Cortex of kidney (tissue), 1 donor: ENCODE measurements at places on chromosomes 4 and X.

GRCh38 chrX:118566359-118566758 is 70.7 kb downstream of the DOCK11 start:
- DNase-seq = no peak

DNA sequence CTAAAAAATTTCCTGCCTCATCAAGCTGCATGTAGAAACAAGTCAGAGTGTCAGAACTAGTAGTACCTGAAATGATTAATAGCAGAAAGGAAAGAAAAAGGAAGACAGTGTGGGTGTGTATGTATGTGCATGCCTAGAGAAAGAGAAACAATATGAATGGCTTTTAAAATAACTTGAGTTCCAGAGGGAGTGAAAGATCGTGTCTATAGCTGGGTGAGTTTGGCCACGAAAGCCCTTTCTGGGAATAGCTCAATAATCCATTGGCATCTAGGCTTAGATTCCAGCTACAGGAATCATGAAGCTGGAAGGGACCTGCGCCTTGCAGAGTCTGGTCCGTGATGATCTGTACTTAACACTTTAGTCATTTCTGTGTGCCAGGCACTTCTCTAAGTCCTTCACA is 195.6 kb downstream of the RAPGEF2 start:
- DNase-seq = no peak

GRCh38 chrX:5290635-5291034 is 938.0 kb downstream of the NLGN4X start:
- no peak for DNase-seq

DNA sequence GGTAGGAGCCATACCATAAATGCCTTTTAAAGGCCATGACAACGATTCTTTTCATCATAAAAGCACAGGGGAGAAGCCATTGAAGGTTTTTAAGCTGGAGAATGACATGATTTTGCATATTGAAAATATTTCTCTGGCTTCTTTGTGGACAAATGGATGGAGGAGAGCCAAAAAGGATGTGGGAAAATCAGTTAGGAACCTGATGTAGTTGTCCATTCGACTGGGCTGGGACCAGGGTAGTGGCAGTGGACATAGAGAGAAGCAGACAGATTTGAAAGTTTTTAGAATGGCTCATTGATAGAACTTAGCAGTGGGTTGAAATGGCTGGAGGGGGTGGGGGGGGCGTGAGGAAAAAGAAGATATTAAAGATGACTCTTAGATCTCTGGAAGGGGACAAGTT is 19.7 kb upstream of the MSN start:
- no peak for DNase-seq

GRCh38 chr4:94536049-94536448 is 84.3 kb downstream of the PDLIM5 start:
- DNase-seq = no peak

DNA sequence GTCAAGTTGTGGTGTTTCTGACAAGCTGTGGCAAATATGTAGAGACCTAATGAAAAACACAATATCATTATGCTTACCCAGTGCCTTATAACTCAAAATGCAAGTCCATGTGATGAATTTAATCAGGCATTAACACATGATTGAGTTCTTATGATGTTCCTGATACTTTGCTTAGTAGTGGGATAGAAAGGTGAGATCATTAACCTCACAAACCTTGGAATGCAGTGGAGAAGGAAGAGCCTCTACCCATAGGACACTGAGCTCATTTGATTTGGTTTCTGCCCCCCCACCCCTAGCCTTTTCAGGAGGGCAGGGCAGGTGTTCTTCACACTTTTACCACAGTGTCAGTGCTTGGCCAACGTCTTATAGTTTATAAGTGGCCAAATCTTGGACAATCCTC is 683.6 kb upstream of the CPEB2 start:
- no peak for DNase-seq

DNA sequence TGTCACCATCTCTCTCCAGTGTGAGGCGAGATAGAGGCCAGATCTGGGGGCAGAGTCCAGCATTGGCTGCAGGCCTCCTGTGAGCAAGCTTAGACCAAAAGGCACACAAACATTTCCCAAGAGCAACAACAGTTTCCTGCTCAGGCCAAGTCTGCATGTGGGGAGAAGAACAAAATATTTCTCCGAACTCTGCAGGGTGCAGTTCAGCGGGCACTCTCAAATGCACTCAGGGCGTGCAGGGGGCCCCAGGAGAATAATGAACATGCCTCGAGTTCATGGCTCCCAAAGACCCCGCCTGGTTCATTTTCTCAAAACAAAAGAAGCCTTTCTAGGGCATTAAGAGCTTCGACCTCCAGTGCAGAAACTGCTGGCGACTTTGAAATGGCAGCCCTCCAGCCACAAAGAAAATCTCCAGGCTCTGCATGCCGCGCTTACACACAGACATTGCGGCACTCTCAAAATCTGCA is 57.8 kb upstream of the HELT start:
- no peak for DNase-seq

- DNase-seq = no peak
Measured at GRCh38 chrX:118355225-118355920, 9.5 kb downstream of the WDR44 start.

- DNase-seq = no peak
Measured at GRCh38 chr4:16693641-16694040, 204.8 kb downstream of the LDB2 start.

DNA sequence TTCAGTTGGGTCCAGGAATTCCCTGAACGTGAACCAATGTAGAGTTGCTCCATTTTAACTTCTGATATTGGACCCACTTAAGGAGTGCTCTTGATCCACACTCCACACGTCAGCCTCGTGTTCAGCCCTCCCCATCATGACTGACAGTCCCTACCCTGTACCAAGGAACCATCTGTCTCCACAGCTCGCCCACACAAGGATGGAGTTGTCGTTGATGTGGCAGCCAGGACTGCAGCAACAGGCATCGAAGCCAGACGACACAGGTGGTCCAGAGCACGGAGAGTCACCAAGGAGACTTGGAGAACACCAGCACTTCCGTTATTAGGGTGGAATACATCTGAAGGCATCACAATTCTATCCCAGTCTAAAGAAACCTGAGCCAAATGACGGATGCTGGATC is 472.1 kb upstream of the NR3C2 start:
- DNase-seq = no peak

GRCh38 chr4:3010998-3011397 is 47.6 kb downstream of the GRK4 start:
- DNase-seq = no peak

DNA sequence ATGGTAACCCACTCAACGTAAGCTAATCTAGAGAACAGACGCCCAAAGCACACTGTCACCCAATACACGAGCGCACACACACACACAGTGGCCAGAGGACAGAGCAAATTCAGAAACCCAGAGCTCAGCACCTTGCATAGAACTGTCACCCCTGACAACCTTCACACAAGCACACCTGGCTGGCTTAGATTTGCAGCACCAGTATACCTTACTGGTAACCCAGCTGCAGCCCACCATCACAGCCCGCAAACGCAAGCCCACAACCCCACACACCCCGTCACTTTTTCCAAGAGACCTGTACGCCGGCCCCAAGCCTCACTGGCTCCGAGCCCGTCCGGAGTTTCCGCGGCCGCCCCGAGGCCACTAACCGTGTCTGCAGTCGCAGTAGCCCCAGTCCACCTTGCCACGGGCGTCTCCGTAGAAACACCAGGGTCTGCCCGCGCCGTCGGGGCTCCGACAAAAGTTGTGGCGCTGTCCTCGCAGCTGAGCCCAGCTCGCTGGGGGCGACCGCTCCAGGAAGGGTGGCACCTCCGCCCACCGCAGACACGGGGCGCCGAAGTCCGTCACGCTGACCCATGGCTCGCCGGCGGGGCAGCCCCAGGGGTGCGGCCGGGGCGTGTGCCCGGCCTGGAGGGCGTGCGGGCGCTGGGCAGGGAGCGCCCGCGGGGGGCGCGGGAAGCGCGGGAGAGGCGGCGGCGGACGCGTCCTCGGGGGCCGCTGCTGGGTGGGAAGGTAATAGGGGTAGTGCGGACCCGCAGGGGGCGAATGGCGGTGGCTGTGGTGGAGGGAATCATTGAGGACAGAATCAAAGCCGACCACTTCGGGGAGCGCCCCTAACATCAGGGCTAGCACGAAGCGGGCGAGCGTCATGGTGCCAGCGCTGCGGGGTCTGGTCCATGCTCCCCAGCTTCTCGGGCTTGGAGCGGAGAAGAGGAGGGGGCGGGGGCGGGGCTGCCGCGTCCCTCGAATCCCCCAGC is 664 bp downstream of the PRSS12 start:
- no peak for DNase-seq

GRCh38 chr4:165458471-165458870 is 79.7 kb downstream of the CPE start:
- no peak for DNase-seq

DNA sequence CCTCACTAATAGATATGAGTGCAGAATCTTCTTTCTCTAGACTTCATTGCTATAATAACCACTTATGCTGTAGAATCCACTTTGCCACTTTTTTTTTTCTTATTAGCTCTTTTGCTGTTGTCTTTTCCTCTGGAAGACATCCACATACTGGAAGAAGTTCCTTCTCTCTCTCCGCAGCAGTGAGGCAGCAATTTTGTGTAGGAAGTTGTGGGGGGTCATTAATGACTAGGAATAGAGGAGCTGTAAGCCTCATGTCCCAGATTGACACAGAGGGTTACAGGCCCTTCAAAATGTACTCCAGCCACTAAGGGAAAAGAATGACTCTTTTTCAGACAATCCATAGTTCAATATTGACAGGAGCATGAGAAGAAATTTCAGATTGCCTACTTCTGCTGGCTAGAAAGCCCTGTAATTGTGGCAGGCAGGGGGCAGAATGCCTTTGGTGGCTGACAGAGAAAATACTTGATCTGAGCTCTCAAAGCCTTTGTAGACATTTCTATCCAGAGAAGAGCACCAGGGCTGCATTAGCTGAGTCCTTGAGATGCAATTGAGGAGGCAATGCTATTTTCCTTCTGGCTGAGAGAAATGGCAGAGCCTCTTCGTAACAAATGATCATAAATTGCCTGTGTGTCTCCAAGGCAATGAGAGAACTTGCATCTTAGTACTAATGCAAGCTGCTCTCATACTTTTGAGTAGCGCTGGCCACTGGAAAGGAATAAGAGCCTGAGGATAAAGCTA is 856.2 kb downstream of the STIM2 start:
- no peak for DNase-seq

- DNase-seq = no peak
Measured at GRCh38 chrX:45824471-45824870, 623.8 kb upstream of the DIPK2B start.

GRCh38 chrX:150372280-150372679 is 9.2 kb downstream of the MAMLD1 start:
- no peak for DNase-seq

GRCh38 chr4:14848229-14848628 is 154.1 kb upstream of the CPEB2 start:
- no peak for DNase-seq

DNA sequence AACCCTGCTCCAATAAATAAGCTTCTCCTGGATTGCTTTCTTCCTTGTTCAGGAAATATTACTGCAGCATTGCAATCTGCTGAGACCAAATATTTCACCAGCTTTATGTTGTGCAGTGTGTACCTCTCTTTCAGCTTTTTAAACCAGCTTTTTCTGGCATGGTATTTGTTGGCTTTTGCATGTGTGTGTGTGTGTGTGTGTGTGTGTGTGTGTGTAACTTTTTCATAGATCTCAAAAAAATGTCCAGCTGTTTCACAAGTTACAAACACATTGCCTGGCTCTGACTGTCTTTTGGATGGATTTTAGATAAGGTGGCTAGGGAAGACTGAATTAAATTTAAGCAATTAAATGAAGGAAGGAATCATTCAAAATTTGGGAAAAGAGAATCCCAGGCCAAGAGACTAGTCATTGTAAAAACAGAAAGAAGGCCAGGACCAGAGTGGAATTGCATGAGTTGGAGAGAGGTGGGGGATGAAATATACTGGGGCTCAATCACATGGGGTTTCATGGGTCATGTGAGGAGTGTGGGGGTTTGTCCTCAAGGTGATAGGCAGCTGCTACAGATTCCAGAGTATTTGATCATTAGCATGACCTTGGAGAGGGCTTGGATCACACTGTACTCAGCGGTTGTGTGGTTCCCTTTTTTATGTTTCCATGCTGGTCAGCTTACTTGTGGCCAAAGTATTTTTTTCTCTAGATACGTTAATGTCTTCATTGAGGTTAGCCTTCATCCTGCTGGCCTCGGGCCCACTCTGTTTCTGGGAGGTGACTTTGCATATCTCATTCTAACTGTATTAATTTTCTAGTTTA is 357.7 kb upstream of the BOD1L1 start:
- DNase-seq = no peak
